ENCODE measurements at places on chromosomes 6 and 20.

GRCh38 chr20:969868-970267 lies 32.2 kb downstream of the RSPO4 start:
- DNase-seq = no peak

DNA sequence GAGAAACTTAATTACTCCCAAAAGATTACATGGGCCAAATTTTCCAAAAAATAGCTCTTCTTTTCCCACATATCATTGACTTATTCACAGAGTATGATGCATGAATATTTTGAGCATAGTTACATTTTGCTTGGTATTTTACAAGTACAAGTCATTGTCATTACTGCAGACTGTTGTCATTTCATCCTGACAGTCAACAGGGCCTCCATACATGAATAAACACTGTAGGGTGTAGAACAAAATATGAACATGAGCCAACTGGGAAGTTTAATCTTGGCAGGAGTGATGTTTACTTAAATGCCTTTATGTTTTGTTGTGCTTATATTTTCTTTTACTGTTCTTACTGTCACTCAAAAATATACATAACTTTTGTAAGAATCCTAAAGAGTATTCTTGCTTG lies 340.7 kb downstream of the ADGRB3 start:
- no peak for DNase-seq

DNA sequence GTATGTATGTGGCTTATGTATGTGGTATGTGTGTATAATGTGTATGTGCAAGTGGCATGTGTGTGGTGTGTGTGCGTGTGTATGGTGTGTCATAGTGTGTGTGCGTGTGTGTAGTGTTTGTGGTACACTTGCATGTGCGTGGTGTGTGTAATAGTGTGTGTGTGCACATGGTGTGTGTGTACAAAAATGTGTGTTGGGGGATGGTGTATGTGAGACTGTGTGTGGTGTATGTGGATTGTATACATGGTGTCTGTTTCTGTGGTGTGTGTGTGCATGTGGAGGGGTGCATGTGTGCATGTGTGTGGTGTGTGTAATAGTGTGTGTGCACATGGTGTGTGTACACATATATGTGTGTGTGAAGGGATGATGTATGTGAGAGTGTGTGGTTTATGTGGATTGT lies 21.5 kb downstream of the MAFB start:
- DNase-seq = no peak

GRCh38 chr6:31734821-31735406 lies 1.4 kb downstream of the CLIC1 start:
- peak; percentile 54 for DNase-seq

DNA sequence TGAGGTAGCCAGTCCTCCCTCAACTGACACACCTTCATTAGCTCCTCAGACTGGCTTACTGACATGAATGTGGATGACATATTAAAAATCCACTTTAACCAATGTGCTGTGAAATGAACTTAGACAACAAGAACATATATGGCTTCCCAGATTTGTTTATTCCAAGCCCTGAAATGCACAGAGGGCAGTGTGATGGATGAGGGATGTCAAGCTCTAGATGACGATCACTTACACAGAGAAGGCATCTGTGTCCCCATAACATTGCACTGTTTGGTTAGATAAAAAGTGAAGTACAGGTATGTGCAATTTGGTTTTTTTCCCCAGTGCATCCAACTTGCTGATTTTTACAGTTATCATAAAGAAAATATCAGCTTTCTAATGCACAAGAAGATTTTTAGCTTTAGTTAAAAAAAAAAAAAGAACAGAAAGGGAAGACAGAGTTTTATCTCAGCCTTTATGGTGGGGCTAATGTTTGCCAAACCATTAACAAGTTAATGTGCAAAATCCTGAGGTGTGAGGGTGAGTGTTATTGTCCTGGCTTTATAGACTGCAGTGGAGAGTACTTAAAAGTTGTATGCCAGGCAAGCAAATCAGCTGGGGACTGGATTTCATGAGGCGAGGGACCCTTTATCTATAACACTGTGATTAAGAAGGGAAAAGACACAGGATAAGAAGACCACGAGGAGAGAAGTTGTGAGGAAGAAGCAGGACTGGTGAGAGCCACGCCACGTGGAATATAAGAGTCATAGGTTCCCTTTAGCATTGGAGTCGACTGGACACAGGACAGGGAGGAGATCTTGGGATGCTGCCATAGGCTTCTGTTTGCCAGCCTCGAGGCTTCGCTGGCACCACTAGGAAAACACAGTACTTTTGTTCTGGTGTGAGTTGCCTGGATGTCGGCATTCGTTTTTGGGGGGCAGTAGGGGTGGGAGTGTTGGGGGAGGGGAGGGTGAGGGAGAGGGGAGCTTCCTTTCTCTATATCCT lies 90.0 kb upstream of the BACH2 start:
- DNase-seq = no peak

- no peak for DNase-seq
Measured at GRCh38 chr6:863831-864230, 170.9 kb upstream of the EXOC2 start.

- DNase-seq = no peak
Measured at GRCh38 chr6:83160167-83160566, 32.9 kb downstream of the PGM3 start.

DNA sequence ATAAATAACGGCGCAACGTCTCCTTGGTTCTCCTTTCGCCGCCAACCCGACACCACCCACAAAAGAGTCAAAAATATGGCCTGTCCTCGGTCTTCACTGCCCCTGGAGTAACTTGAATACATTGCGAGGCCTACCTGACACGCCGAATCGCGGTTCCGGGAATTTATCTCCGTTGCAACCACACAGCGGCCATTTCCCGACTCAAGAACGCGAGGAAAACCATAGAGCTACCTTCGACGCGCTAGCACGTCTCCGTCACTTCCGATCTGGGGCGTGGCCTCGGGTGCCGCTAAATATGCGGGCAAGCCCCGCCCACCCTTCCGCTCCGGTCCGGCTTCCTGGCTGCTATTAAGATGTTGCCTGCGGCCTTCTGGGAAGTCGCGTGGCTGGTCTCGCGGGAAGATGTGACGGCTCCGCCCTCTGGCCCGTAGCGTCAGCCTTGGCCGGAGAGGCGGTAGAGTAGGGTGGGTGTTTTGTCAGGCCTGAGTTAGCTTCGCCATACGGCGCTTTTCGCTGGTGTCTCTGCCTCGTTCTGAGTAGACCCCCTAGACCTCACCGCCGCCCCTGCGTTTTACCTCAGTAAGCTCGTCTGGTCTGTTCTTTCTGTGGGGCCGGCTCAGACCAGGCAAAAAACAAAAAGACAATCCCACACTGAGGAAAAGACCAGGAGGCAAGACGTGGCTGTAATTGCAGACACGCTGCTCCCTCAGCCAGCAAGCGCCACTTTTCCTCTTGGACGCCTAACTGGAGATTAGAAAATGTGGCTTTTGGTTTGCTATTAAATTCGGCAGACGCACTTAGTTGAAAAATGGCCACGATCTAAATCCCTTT lies at the start of gene BCLAF1:
Gene BCLAF1 (minus strand): TSS at position 268 of the 831 bp plus-strand sequence. CDS start 9,980 bp downstream, outside the sequence.
- DNase-seq = peak; percentile 98

- DNase-seq = no peak
Measured at GRCh38 chr20:19806806-19807190, 48.7 kb downstream of the RIN2 start.

- no peak for DNase-seq
Measured at GRCh38 chr6:162721404-162721687, 6.2 kb downstream of the PRKN start.

DNA sequence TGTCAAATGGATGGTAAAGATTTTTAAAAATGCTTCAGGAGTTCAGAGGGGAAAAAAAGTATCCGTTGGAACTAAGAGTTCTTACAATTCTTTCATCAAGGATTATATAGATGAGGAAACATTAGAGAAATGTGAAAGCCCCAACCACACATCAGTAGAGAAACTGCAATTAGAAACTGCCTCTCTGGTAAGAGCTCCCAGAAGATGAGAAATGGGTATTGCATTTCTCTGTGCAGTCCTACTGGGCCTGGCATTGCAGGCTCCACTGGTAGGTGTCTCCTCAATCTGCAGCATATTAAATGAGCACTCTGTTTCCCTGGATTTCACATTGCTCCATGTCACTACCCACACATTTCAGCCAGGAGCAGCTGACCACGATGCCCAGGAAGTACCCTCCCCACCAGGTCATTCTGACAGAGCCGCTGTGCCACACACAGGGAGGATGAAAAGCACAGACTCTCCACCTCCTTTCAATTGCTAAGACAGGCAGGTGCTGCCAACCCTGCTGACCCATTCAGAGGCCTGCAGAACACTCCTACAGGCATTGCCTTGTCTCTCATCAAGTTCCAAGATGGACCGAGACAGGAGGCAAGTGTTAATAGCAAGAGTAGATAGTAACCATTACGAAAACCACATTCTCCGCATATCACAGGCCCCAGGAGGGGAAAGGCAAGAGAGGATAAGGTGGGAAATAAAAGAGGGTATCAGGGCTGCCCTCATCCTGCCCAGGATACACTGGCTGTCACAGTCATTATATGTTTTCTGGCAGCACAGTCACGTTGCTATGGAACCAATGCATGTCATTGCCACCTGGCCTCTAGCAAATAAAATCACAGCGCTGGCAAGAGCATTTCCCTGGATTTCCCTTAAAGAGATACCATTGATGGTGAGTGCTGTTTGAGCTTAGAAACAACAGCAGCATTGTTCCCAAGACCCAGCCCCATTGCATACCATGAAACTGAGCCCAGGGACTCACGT lies 241.7 kb downstream of the ATXN1 start:
- no peak for DNase-seq

- DNase-seq = peak; percentile 67
Measured at GRCh38 chr6:28943557-28944411, 20.0 kb upstream of the TRIM27 start.

DNA sequence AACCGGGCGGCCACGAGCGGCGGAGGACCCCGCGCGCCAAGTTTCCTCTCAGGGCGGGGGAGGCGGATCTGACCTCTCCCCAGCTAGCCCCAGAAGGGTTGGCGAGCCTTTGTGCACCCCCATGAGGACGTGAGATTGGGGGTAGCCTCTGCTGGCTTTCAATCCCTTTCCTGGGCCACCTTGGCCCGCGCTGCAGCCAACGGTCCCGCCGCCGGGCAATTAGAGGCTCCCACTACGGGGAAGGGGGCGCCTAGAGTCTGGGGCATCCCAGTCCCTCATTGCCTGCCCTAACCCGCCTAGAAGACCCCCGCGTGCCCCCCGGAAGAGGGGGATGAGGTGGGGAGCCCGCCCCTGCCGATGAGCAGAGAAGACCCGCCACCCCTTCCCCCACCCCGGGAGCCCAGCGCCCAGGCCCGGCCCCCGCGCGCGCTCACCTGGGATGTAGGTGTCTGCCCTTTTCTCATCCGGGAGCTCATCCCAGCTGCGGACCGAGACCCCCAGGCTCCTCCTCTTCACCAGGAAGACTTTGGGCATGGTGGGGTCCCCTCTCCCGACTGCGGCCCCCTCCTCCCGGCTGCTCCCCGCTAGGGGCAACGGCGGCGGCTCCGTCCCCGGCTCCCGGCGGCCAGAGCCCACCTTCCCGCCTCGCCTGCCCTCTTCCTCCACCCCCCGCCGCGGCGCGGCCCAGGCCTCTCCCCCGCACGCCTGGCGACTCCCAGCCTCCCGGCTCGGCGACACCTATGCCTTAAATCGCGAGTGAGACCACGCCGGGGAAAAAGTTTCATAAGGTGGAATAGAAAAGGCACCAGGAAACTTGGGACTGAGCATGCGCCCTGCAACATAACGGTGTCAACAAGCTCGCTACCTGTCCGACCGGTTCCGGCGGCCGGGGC lies at the start of gene OVOL2:
Gene OVOL2 (minus strand): TSS at position 816 of the 893 bp plus-strand sequence. CDS start 282 bp downstream, at position 534.
- DNase-seq = no peak

DNA sequence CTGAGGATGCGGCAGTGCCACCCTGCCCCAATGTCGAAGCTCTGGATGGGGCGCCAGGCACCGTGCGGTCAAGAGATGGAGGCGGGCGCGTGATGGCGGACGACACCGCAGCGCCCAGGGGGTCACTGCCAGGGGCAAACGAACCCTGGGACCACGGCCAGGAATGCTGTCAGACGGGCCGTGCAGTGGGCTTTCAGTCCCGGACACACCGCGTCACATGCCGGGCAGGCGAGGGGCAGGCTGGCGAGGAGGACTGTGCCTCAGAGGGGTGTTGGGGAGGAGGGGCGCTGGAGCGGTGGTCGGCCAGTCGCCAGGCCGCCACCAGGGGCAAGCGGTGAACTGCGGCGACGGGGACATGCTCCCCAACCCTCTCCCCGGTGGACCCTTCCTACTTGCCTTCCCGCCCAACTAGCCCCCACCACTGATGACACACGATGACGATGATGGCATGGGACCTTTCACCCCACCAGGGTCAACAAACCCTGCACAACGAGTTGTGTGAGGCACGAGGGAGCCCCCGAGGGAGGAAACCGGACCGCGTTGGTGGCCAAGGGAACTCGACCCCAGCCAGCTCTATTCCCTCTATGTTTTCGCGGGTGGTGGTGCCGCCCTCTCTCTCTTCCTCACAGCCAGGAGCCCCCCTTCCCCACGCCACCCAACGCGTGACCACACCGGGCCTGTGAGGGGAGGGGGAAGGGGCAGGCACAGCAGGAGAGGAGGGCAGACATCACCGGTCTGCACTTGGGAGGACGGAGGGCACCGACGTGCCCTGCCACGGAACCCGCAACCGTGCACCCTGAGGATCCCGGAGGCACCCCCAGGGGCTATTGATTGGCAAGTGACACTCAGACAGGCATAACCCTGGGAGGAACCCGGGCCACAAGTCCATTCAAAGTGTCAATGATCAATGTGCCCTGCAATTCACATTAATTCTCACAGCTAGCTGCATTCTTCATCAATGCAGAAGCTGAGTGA lies 1960.9 kb upstream of the DEFB115 start:
- no peak for DNase-seq

DNA sequence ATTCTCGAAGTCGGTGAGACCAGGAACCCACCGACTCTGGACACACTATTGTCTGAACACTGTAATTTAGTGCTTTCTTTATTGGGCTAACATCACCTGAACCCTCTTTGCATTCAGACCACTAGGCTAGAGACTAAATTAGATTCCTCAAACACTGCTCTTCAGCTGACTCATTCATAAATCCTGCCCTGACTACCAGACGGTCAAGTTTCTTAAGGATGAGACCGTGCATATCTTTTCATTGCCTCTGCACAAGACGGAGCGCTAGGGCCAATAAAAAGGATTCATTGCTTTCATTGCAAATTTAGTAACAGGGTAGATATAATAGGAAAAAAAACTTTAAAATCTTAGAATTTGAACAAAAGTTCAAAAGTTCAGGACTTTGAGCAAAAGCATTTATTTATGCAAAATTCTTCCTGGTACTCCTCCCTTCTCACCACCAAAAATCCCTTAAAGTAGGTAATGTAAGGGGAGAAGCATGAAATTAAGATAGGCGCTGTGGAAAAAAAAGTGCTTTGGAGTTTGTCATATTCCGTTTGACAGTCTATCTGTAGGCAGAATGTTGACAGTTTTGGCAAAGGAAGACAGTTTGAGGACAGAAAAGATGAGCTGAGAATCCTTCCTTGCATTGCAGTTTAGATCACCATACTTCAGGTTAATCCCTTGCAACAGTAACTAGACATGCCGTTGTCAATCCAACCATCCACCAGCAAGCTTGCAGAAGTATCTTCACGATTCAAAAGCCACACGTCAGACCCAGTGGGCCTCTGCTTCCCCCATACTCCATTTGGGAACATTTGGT lies 328.6 kb upstream of the JARID2 start:
- no peak for DNase-seq

GRCh38 chr20:41654292-41654691 lies 36.1 kb upstream of the CHD6 start:
- no peak for DNase-seq

GRCh38 chr6:8855411-8855810 lies 420.1 kb upstream of the SLC35B3 start:
- no peak for DNase-seq

GRCh38 chr6:101403216-101403945 lies 9.9 kb downstream of the GRIK2 start:
- DNase-seq = no peak

- DNase-seq = no peak
Measured at GRCh38 chr20:58161192-58161591, 67.3 kb downstream of the ANKRD60 start.
